Astrocyte of the hippocampus (primary cell): ENCODE measurements at places on chromosomes 4 and X.

DNA sequence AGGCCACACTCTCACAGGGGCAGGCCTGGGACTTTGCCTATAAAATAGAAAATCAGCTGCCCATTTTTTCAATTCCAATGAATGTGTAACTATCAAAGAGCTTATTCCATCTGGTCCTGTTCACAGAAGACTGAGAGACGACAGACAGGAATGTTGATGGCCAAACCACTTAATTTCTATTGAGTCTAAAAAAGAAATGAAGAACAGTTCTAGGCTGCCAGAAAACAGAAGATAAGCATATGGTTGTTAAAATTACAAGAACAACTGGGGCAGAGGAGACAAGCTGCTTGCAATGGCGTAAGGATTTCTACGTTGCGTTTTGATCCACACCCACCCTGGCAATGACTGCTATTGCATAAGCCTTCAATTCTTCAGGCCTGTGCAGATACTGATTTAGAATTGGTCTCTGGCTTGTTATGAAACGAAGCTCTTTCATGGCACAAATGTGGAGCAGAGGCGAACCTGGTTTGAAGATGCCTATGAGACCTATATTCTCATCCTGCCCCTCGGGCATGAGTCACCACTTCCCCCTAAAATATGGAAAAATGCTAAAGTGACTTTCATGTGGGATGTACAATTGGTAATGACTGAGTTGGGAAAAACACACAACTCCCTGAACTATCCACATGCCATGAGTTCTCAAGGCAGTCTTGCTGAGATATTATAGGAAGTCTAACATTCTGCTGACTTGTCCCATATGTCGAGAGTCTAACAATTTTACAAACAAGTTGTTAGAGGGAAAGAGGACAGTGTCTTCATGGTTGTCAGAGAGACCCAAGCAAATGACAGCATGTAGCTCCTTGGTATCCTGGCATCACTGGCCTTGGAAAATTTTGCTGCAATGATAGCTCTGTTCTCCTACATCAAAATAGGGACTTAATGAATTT is 37.9 kb upstream of the SORBS2 start:
- no peak for DNase-seq

DNA sequence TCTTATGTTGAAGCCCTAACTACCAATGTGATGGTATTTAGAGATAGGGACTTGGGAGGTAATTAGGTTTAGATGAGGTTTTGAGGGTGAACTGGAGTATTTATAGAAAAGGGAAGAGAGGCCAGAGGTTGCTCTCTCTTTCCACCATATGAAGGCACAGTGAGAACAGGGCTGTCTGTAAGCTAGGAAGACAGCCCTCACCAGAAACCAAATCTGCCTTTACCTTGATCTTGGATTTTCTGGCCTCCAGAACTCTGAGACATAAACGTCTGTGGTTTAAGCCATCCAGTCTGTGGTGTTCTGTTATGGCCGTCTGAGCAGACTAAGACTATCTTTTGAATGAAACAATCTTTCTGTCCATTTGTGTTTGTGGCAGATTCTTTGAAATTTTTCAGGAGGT is 223.7 kb downstream of the PDHA2 start:
- peak; percentile 21 for DNase-seq

DNA sequence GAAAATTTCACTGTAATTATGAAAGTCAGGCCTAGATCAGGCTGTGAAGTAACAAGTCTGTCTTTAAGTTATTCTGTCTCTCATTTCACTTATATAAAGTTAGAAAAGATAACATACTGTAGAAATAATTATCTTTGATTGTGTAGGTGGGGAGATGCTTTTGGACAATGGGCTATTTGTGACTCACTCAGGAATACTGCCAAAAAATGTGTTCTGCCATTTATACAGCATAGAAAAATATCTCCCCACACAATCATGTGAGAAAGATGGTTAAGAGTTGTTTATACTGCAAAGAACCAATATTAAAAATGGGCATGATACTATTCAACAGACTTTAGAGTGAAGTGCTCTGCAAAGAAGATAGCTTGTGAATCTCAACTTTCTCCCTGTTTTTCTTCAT is 95.0 kb upstream of the GABRA2 start:
- DNase-seq = no peak

- no peak for DNase-seq
These were observed 170.4 kb upstream of the HS3ST1 start for GRCh38 chr4:11599064-11599463.

DNA sequence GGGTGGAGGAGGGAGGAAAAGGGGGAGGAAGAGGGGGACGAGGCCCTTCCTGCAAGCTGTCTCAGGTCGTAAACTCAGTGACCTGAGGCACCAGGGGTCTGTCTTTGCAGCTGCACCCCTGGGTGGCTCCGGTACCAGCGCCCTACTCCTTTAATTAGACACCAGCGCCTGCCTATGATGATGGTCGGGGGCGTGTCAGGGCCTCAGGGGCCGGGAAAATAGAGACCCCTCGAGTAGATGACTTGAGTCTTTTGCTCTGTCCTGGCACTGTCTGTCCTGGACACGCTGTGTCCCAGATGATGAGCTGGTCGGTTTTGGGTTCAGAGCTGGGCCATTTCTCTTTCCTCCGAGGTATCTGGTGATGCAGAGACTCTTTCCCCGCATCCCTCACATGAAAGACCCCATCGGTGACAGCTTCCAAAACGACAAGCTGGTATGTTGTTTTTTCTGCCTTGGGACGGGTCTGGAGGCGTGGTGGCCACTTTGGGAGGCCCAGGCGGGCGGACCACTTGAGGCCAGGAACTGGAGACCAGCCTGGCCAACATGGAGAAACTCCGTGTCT is 11.2 kb downstream of the SLC25A6 start:
- DNase-seq = no peak

GRCh38 chrX:65688403-65688871 is 21.0 kb downstream of the MSN start:
- DNase-seq = no peak

DNA sequence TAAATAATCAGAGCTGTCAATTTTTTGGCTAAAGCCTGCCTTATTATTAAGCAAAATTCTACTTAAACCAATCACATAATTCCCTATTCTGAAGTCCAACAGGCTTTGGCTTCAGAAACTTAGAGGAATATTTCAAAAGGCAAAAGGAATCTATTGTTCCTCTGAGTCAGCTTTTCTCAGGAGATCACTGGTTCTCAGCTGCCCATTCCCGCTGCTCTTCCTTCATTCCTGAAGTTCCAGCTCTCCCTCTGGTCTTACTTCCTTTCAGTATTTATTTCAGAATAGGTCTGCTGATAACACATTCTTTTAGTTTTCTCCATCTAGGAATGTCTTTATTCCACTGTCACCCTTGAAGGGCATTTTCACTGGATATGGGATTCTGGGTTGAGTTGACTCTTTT is 133.7 kb downstream of the SOWAHB start:
- peak; percentile 61 for DNase-seq

DNA sequence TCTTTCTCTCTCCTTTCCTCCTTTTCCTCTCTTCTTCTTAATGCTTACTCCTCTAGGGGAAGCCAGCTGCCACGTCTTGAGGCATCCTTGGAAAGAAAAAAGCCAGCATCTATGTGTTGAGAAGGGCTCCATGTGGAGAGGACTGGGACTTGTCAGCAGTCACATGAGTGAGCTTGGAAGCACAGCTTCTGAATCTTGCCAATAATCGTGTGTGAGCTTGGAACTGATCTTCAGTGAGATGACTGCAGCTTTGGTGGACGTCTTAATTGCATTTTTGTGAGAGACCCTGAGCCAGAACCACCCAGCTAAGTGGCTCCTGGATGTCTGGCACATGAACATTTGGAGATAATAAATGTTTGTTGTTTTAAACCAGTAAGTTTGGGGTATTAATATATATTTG is 371.7 kb downstream of the SLITRK2 start:
- DNase-seq = no peak

- peak; percentile 87 for DNase-seq
These were observed 42.4 kb upstream of the GAB1 start for GRCh38 chr4:143294310-143294709.

DNA sequence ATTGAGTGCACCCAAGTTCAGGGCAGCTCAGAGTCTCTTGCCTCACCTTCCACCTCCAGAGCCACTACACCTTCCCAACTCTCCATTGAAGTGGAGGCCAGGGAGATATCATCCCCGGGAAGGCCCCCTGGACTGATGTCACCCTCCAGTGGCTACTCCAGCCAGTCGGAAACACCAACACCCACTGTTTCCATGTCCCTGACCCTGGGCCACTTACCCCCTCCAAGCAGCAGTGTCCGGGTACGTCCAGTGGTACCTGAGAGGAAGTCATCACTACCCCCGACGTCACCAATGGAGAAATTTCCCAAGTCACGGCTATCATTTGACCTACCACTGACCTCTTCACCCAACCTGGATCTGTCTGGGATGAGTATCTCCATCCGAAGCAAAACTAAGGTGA is 7.8 kb upstream of the RTL5 start:
- no peak for DNase-seq

DNA sequence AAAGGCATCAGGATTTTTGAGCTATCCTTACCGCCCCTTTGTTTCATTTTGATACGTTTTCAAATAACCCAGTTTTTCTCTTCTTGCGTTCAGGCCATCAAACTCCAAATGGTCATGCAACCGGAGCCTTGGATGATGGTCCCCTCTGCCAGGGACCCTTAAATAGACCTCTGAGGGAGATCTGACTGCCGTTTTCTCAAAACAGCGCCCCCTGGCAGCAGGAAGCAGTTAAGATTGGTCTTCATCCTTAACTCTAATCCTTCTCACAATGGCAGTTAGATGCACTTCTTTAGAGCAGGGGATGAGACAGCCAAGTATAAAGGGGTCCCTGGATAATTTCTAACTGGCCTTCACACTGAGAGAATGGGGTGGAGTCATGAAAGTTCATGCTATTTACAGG is 525.0 kb upstream of the SPANXN1 start:
- no peak for DNase-seq

- DNase-seq = peak; percentile 11
These were observed 73.2 kb downstream of the CBLL2 start for GRCh38 chrX:22345884-22346283.

GRCh38 chrX:99301990-99302389 is 1108.1 kb downstream of the PCDH19 start:
- DNase-seq = no peak

DNA sequence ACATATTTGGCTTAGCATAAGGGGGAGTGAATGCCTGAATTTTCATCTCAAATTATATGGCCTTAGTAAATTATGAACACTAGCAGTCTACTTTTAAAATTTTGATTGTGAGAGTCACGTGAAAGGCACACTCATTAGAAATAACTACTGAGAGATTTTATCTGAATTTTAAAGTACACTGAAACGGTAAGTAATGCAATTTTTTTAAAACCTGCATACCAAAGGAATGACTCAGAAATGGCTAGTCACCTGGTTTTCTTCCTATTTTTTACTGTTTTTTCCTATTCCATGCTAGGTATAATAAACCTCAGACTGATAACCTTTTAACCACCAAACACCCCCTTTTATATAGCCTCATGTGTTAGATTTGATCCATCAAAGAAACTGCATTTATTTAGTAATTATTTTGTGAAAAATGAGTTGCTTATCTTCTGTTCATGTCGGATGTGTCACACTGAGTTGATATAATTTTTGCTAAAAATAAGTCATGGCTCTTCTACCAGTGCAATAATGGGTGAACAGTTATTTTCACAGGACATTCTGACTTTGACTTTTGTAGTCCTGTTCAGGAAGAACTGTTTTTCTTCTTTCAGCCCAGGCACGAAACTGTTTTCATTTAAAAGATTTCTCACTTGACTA is 40.4 kb downstream of the CPEB2 start:
- peak; percentile 61 for DNase-seq

GRCh38 chr4:76897536-76898384 is at the start of gene SOWAHB:
TSS of gene SOWAHB (minus strand) at chr4:76898144. CDS start at chr4:76897849, 295 bp downstream.
- DNase-seq = peak; percentile 39

DNA sequence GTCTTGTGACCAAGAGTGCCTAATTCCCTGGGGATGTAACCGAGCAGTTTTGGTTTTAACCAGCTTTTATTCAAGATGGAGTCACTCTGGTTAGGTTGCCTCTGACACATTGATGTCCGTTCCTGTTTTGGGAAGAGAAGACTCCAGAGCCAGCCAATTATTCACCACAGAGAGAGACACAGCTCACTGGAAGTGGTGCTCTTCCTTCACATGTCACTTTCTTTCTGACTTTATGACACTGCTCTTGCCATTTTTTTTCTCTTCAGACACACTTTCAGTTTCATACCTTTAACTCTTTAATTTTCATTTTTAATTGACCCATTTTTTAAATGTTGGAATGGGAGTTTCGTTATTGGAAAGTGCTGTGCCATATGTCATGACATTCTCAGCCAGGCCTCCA is 418.4 kb upstream of the FSTL5 start:
- DNase-seq = no peak

GRCh38 chr4:125322366-125322730 is 7.6 kb downstream of the FAT4 start:
- DNase-seq = peak; percentile 88

DNA sequence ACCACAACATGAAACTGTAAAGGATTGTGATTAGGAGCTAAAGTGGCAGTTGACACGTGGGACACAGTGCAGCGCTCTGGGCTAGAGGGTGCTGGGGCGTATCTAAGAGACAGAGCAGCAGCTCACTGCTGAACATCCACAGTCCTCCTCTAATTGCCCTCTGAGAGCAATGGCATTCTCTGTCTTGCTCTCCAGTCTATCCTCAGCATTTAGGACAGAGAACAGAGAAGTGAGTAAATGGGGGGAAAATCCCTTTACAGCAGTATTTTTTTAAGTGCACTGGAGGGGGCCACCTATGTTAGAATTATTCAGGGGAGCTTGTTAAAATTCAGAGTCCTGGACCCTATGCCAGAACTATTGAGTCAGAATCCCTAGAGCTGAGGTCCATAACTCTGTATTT is 4.2 kb upstream of the TMEM154 start:
- DNase-seq = no peak

DNA sequence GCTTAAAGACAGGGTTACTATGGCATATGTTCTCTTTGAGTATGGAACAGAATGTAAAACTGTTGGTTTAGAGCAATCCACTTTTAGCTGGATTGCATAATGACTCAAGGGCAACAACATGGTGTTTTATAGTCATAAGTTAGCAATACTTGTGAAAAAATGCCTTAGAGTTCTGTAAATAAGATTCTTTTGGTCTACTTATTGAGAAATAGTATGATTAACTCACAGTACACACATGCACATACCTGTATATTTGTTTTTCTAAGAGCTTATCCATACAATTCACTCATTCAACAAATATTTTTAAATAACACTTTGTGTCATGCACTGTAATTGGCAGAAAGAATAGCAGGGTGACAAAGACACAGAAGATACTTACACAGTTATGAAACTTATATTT is 1415.5 kb downstream of the PCDH7 start:
- DNase-seq = no peak

- no peak for DNase-seq
These were observed 531.0 kb downstream of the SMARCA1 start for GRCh38 chrX:128992107-128992971.

DNA sequence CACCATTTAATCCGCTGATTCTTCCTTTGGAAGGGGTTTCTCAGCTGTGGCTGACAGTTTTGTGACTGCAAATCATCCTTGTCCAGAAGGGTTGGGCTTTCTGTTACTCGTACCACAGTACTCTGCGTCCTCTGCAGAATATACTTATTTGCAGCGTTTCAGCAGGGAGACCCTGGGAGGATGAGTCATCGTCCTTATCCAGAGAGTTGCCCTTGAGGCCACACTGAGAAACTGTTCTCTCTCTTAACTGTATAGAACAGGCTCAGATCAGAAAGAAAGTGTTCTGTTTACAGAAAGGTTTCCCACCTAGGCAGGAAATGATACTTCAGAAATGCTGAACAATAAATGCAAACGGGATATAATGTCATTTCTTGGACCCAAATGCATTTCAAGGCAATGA is 47.8 kb upstream of the DDX53 start:
- peak; percentile 50 for DNase-seq

- DNase-seq = no peak
These were observed 163.3 kb upstream of the USP38 start for GRCh38 chr4:143021384-143021783.
